ENCODE measurements at places on chromosomes 12 and 14.

DNA sequence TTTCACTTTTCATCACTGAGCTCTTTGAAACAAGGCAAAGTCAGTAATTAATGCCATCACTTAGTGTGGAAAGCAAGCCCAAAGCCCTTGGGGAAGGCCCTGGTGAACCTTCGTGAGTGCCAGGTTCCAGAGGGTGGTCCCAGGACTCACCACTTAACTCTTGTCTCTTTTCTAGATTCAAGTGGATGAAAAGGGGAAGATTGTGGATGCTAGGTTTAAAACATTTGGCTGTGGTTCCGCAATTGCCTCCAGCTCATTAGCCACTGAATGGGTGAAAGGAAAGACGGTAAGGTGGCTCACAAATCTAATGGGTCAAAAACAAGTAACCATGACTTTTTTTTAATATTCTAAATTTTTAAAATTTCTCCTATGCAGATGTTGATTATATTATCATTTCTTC lies 2.8 kb downstream of the ISCU start:
- DNase-seq = no peak

DNA sequence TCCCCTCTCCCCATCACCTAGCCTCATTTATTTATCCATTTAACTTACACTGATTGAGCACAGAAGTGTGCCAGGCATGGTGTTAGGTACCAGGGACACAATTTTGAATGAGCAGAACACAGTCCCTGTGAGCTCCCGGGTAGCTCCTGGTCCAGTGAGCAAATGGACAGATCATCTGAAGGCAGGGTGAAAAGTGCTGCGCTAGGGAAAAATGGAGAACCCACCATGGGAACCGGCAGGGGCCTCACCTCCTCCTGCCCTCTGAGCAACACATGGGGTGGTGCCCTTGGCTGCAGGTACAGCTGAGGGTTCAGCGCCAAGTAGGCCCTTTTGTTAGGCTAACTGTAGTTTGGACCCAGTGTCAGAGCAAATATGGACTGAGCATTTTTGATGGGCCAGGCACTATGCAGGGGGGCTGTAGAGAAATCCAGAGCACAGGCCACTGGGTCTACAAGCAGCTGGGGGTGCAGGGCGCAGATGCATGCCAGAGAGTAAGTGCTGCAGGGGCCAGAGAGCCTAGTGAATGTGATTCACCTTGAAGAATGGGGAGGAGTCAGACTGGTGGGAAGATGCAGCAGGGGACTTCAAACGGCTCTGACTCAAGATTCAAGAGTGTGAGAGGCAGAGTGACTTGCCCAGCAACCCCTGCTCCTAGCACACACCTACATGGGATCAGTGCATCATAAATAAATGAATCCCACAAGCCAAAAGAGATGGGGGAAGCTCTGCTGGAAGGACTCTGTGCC lies 28.2 kb downstream of the LTBP2 start:
- DNase-seq = peak; percentile 9

- DNase-seq = no peak
Measured at GRCh38 chr12:127262615-127263014, 1004.4 kb upstream of the TMEM132C start.

GRCh38 chr12:81692008-81692407 lies 67.1 kb downstream of the PPFIA2 start:
- DNase-seq = no peak

DNA sequence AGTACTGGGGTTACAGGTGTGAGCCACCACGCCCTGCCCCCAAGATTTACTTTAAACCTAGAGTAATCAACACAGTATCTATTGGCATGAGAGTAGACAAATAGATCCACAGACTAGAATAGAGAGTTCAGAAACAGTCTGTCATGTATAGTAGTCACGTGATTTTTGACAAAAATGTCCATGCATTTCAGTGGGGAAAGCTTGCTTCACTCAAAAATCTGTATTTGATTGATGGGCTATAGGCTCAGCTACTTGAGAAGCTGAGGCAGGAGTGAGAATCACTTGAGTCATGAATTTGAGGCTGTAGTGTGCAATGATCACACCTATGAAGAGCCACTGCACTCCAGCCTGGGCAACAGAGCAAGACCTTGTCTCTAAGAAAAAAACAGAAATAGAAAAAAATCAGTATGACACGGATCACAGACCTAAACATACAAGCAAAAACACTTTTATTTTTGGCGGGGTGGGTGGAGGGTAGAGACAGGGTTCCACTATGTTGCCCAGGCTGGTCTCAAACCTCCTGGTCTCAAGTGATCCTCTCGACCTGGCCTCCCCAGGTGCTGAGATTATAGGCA lies 7.6 kb upstream of the ORAI1 start:
- DNase-seq = no peak

- no peak for DNase-seq
Measured at GRCh38 chr12:3533703-3534386, 42.8 kb downstream of the PRMT8 start.

- no peak for DNase-seq
Measured at GRCh38 chr14:50191499-50191898, 39.9 kb downstream of the SOS2 start.
